ENCODE measurements at places on chromosomes 3 and 15.

GRCh38 chr3:27615555-27615954 lies 106.6 kb downstream of the EOMES start:
- no peak for DNase-seq

DNA sequence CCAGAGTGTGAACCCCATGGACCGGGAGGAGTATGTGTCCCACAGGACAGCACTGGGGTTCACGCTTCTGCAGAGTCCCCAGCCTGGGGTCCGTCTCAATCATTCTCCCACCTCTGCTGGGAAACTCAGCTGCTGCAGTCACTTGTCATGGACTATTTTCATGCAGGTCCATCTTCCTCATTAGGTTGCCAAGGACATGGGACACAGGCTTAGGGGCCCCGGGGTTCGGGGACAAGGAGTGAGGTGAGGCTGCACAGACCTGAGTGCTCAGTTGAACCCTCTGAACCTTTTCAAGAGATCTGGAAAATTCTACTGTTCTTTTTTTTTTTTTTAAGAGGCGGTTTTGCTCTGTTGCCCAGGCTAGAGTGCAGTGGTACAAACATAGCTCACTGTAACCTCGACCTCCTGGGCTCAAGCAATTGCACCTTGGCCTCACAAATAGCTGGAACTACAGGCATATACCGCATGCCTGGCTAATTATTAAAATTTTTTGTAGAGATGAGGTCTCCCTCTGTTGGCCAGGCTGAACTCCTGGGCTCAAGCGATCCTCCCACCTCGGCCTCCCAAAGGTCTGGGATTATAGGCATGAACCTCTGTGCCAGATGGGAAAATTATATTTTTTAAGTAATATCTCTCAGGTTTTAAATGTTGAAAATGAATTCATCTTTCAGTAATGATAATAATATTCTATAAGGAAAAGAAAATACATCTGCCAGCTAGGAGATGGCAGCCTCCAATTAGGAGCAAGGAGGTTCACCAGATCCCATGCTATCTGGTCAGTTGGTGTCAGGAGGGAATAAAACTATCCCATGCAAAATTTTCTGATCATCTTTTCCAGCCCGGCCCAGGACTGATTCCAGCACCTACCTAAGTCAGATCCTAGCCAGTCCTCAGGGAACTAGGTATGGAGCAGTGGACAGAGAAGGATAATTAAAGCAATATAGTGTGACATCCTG lies 45.2 kb downstream of the RPN1 start:
- no peak for DNase-seq

DNA sequence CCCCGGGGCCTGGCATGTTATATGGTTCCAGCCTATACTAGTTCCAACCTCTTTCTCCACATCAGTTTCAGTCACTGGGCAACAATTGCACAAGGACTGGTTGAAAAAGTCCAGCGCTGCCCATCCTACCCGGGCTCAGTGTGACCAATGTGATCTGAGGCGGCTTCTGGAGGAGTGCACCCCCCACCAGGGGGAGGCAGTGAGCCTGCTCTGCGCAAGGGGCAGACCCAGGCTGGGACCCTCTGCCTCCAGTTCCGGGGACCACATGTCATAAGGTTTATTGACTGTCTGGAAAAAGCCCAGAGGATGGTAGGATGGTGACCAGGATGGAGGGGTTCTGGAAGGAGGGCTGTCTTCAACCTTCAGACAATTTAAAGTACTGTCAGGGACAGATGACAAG lies 25.6 kb upstream of the NR2E3 start:
- DNase-seq, result no peak

GRCh38 chr15:41011055-41011815 lies 58.0 kb downstream of the CHAC1 start:
- DNase-seq, result no peak

DNA sequence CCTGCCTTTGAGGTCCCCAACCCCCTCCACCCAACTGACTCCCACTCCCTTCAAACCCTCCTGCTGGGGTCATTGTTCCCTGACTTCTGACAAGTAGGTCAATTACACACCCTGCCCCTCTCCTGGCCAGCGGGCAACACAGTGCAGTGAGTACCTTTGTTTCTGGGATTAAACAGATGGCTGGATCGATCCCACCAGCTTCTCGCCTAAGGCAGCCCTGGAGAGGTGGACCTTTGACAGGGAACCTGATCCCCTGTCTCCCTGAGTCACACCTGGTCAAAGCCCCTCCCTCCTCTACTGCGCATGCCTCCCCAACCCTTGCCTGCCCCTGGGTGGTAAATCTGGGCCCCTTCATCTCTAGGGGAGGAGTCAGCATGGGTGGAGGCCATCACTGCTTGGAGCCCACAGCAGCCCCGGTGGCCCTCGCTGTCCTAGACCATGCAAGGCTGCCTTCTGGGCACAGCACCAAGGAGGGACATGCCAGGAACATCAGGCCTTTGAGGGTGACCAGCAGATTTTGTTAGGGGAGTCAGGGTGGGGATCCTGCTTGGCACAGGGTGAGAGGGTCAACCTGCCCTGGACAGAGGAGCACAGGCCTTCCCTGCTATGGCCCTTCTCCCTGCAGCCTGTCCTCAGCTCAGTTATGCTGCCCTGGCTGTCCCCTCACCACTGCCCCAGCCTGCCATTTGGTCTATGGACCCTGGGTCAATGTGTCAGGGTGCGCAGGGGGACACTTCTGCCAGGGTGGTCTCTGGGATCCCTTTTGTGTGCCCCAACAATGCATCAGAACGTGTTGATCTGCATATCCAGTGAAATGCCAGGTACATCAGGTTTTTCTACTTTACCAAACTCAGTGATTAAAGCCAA lies 9.8 kb upstream of the PRR23E start:
- DNase-seq, result peak; percentile 71

- DNase-seq, result peak; percentile 74
Observed at GRCh38 chr15:77836121-77836692, 203.5 kb upstream of the LINGO1 start.

- no peak for DNase-seq
Observed at GRCh38 chr3:5035113-5035512, 55.9 kb downstream of the BHLHE40 start.

- DNase-seq, result no peak
Observed at GRCh38 chr3:57065588-57065987, 5.1 kb downstream of the SPATA12 start.

DNA sequence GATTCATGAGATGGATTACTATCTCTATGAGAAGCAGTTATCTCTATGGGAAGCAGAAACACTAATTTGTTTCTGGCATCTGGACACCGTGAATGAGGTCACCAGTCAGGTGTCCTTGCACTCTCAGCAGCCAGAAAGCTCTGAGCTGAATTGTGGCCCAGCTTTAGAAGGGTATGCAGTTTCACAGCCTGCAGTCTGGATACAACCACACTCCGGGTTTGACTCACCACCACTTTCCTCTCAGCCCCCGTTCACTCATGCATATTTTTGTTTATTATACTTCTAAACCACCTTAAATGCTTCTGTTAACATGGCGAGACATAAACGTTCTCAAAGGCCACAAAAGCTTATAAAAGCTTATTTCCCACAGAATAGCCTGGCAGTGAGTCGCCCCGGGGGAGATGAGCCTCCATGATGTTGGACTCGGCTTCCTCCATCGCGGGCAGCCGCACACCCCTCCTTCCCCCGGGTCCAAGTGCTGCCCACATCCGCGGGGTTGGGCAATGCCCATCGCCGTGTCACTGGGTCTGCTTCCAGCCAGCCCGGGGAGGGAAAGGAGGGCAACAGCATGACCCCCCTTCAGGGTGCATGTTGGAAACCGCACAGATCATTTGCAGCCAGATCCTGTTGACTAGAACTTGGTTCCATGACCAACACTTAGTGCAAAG lies 16.8 kb upstream of the SLC41A3 start:
- DNase-seq, result peak; percentile 25

DNA sequence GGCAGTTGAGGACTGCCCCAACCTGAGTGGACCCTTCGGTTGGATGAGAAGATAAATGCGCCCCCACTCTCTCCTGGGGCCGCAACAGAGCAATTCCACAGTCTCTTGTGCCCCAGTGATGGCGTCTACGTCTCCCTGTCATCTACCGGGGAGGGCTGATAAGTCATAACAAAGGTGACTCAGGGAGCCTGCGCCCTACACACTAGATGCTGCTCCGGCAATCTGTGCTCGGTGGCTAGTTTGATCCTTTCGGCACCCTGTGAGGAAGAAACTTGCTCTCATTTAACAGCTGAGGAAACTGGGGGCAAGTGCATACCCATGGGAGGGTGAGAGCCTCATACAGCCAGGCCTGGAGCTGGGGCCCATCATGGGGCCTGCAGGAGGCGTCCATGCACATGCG lies 14.1 kb upstream of the SEMA3F start:
- DNase-seq, result no peak

- DNase-seq, result no peak
Observed at GRCh38 chr15:42721016-42721415, 15.9 kb downstream of the CDAN1 start.

DNA sequence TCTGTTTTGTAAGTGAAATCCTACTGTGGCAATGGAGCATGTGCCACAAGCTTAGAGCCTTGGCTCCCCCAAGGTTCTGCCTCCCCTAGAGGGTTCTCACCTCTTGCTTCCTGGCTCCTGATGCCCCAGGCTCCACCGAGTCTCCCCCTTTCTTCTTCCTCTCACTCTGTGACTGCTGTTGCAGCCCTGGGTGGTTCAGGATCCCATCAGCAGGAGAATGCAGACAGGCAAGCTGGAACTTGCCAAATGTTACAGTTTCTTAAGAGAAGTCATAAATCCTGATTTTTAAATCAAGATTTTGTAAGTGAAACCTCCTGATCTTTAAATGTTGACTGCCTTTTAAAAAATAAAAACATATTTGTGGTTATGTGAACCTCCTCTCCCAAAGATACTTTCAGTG lies 133.9 kb downstream of the CCNL1 start:
- no peak for DNase-seq

DNA sequence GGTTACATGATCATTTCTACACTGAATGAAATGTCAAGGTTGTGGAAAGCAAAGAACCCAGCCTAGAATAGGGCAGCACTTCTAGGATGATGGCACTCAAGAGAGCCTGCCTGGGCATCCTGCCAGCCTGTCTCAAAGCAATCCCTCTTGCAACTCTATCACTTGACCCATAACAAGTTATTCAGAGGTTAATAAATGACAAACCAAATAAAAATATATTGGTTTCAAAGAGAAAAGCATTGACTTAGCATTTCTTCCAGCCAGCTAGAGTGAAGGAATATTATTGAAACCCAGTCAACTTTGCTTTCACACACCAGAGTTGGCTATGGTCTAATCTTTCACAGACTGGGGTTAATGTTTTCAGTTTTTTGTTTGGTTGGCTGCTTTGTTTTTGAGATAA lies 214.6 kb upstream of the UBE2E2 start:
- no peak for DNase-seq

DNA sequence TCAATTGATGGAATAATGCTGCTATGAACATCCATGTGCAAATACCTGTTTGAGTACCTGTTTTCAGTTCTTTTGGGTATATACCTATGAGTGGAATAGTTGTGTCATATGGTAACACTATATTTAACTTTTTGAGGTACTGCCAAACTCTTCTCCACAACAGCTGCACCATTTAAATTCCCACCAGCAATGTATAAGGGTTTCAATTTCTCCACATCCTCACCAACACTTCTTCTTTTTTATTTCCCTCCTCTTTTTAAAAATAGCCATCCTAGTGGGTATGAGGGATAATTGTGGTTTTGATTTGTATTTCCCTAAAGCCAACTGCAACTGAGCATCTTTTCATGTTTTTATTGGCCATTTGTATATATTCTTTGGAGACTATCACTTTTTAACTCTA lies 31.3 kb upstream of the ARHGEF3 start:
- no peak for DNase-seq

DNA sequence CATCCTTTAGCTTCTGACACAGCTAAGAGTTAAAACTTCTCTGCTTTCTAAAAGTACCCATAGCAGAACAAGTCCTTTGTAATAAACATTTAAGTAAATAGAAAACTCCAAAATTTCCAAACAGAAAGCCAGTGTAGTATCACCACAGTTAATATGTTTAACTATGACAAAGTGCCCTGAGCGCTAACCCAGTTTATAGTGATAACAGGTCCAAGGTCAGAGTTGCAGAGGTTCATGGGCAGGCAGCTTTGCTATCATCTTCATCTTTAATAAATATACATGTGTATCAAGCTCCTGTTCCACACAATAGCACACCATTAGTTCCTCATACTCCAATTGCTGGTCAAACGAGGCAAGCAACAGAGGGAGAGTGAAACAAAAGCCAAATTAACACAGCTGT lies 12.4 kb upstream of the TOP2B start:
- no peak for DNase-seq

- peak; percentile 71 for DNase-seq
Observed at GRCh38 chr15:80856809-80857377, 77.7 kb downstream of the CEMIP start.

GRCh38 chr3:46677411-46677726 lies 16.1 kb downstream of the ALS2CL start:
- no peak for DNase-seq

DNA sequence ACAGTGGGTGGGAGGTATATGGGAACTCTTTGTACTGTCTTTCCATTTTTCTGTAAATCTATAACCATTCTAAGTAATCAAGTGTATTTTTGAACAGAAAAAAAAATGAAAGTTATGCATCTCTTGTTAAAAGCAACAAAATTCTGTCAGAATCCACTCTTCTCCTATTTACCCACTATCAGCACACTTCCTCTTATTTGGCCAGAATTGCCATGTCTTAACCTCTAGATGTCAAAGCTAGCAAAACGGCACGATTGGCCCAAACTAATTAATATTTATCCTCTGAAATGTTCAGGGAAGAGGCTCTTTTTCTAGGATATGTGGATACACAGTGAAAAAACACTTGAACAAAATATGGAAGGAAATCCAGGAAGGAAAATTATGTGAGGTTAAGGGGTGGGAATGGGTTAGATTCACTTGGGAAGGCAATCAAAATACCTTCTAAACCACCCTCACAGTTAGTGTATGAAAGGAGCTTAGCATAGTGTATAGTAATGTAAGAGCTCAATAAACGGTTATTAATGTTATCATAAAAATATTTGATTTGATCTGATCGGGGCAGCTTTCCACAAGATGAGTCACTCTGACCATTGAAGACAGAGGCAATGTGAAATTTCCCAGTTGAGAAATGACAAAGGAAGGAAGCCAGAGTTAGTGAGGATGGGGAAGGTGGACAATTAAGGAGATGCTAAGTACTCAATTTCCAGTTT lies 20.1 kb upstream of the TGFBR2 start:
- no peak for DNase-seq

- no peak for DNase-seq
Observed at GRCh38 chr15:27958911-27959578, 140.1 kb downstream of the OCA2 start.
